Daoy (cell line): ENCODE measurements at places on chromosomes 16 and 17. TPM values are rescaled to one million over a fixed set of nuclear protein-coding genes. Genes with fewer than 3 reads are reported as not detected.

Gene PAGR1
- 50.0 and 78.6 TPM in 2 replicates for total RNA-seq

Gene NATD1
- total RNA-seq: 0.83 and 0.86 TPM in 2 replicates

Gene AURKB
- total RNA-seq: 105 and 136 TPM in 2 replicates

DNA sequence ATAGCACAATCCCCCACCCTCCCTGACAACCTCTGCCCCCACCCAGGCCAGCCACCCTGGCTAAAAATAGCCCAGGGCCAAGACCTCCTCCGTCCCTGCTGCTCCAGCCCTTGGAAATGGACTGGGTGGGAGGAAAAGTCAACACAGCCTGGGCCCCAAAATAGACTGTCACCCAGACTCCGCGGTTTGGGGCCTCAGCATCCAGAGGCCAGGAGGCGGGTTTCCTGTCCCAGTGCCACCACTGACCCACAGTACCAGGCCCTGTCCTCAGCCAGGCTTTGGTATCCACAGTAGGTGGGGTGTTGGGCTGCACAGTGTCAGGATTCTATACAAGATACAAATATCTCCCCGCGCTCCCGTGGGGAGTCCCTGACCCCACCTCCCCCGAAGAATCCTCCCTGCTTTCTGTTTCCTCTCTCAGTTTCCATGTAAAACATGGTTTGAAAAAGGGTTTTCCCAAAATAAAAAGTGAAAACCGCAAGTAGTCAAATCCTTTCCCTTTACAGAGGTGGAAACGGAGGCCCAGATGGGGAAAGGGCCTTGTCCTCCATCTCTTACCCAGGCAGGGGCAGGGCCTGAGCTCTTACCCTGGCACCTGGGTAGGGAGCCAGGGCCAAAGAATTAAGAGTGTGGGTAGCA, 20.1 kb downstream of the CPNE2 start:
- no peak for DNase-seq

DNA sequence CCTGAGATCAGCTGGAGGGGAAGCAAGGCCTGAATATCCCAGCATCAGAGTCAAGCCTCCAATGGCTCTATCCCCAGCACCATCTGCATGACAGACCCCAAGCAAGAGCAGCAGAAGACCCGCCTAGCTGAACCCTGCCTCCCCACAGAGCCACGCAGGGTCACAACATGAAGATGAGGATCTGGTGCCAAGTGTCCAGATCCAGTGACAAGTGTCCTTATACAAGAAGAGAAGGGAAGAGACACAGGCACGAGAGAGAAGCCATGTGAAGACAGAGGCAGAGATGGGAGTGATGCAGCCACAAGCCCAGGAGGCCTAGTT, 28.9 kb downstream of the TNFRSF13B start:
- DNase-seq: no peak

DNA sequence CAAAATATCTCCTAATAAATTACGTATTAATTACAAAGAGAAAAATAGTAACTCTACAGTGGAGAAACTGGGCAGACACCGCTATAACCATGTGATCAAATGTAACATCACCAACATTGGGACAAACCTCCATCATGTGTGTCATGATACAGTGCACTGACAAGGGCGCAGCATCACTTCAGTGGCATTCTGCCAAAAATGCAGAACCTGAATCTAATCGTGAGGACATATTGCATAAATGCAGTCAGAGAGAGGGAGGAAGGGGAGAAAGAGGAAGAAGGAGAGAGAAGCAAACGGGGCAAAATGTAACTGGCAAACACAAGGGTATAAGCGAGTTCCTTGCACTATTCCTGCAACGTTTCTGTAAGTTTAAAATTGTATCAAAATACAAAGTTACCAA, 74.2 kb upstream of the MARCHF10 start:
- DNase-seq: no peak

DNA sequence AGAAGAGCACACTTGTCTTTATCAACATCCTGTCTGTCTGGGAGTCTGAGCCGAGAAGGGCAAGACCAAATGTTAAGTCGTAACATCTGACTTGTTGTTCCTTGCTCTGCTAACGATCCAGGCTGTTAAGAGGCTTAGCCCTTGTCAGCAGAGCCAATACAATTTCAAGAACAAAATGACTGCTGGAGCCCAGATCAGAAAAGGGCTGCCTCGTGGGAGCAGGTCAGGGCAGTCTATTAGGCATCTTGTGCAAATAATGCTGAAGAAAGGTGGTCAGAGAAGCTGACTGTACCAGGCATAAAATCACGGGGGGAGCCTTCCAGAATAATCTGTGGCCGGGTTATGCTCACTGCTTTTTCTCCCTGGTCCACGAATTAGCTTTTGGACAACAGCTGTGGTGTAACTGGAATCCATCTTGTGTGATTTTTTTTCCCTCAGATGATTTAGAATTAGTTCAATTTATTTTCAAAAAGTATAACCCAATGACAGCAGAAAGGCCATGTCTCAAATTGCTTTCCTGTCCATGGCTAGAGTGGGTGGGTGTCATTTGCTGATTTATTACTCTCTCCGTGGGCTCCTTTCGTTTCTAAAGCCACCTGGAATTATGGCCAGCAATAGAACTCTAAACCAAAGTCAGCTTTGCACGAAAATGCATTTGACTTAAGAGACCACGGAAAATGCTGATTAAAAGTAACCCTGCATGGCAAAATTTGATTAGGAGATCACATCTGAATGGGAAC, 221.1 kb upstream of the HSBP1 start:
- no peak for DNase-seq

DNA sequence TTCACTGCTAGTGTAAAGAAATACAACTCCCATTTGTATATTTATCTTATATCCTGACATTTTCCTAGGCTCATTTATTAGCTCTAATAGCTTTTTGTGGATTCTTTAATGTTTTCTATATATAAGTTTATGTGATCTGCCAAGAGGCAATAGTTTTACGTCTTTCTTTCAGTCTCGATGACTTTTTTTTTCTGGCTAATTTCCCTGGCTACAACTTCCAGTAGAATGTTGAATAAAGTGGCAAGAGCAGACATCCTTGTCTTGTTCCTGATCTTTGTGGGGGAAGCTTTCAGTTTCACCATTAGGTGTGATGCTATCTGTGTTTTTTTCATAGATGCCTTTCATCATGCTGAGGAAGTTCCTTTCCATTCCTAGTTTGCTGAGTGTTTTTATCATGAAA, 43.9 kb upstream of the ABCA3 start:
- DNase-seq: no peak

- DNase-seq: no peak
Measured at GRCh38 chr16:13926464-13926863, 6.5 kb downstream of the ERCC4 start.

GRCh38 chr17:80857756-80858171, 133.9 kb upstream of the CHMP6 start:
- no peak for DNase-seq

GRCh38 chr17:48733632-48734328, 5.2 kb upstream of the HOXB13 start:
- DNase-seq: no peak

GRCh38 chr17:41563607-41564170, 8.2 kb downstream of the KRT9 start:
- DNase-seq: no peak

- no peak for DNase-seq
Measured at GRCh38 chr17:68085771-68086381, 50.3 kb downstream of the KPNA2 start.

- no peak for DNase-seq
Measured at GRCh38 chr17:82400830-82401229, 17.3 kb upstream of the HEXD start.
